ENCODE measurements at places on chromosomes 4 and X. TPM values are rescaled to one million over a fixed set of nuclear protein-coding genes. Genes with fewer than 3 reads are reported as not detected.

DNA sequence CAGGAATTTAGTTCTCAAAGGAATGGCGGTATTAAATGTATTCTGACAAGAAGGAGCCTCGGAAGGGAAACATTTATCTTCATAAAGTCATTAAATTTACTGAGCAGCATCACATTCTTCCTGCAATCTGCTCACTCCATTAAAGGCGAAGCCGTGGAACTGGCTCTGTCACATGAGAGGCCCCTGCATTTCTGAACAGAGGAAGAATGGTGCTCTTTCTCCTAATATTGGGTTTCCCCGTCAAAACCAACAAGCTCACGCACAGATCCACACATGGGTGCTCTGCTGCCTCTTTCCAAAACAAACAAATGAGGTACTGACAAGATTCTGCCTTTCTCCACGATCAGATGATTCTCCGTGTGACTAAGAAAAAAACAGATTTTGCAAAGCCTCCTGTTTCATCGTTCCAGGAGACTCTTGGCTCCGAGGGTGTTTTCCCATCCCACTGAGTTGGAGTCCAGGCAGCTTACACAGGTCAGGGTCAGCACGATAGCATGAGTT is 191.2 kb downstream of the IDS start:
- H3K4me3 ChIP-seq = no peak overlapping the region
- H3K27me3 ChIP-seq = no peaks in the 10 kb centered on the region
- H3K36me3 ChIP-seq = no peaks in the 10 kb centered on the region

DNA sequence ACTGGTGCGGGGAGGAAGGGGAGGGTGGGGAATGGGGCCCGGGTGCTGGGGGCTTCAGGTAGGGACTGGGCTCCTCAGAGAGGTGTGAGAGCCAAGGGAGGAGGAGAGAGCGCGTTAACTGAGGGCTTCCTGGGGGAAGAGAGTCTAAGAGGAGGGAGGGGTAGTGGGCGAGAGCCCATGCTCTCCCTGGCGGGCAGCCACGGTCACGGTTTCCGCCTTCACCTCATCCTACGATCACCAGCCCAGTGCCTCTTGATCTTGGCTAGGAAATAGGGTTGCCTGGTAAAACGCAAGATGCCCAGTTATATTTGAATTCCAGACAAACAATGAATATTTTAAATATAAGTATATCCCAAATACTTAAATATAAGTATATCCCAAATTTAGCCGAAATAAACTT is 60.8 kb upstream of the GRPEL1 start:
- no peaks in the 10 kb centered on the region for H3K27me3 ChIP-seq
- DNase-seq = no peak
- H3K4me3 ChIP-seq = no peak overlapping the region

GRCh38 chrX:110125446-110126162 is 122.7 kb downstream of the TMEM164 start:
- no peaks in the 10 kb centered on the region for H3K27me3 ChIP-seq
- no peak for DNase-seq
- H3K36me3 ChIP-seq = no peaks in the 10 kb centered on the region
- no peak overlapping the region for H3K4me3 ChIP-seq
- no peak overlapping the region for H3K27ac ChIP-seq
- H3K4me1 ChIP-seq = no peaks in the 10 kb centered on the region

GRCh38 chrX:1386338-1387127 is 5.4 kb downstream of the SLC25A6 start:
- no peak overlapping the region for H3K27ac ChIP-seq
- no peak overlapping the region for H3K4me3 ChIP-seq
- H3K4me1 ChIP-seq = peaks cover 26% of the 10 kb centered on the region
- no peak for DNase-seq

SLC4A4 gene
- 3.0 TPM for total RNA-seq

GC gene
- 2,843 TPM for total RNA-seq

DNA sequence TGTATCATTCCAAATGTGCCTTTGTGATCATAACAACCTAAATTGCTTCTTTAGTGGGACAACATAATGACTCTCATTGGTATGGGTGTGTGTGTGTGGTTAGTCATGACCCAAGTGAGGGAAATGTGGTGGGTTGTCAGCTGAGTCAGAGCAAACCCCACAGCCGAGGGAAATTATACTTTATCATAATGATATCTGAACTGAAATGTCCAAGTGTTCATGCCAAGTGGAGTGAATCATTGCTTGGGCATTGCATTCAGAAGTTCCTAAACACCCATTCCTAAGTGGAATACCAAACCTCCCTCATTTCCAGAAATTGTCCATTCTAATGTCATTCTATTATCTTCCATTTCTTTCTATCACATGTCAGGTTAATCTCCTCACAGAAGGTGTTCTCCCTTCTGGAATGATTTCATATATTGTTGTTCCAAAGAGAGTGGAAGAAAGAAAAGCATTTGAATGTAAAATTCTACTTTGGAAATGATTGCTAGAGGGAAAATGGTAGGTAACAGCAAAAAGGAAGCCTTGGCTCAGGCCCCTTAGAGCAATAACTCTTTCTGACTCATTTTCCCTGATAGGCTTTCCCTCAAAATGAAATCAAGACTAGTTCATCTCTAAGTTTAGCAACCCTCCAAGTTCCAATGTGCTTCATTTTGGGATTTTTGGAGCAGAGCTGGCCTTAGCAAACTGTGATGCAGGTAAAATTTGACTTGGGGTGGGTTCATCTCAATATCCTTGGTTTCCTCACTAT is 230.7 kb upstream of the KCNIP4 start:
- H3K4me1 ChIP-seq = no peaks in the 10 kb centered on the region
- no peaks in the 10 kb centered on the region for H3K36me3 ChIP-seq
- H3K4me3 ChIP-seq = no peak overlapping the region

- peak overlapping the region; percentile 27 for H3K4me3 ChIP-seq
- peak overlapping the region; percentile 63 for H3K27ac ChIP-seq
- H3K27me3 ChIP-seq = peaks cover 3% of the 10 kb centered on the region
- H3K36me3 ChIP-seq = no peaks in the 10 kb centered on the region
Measured at GRCh38 chr4:173538148-173538908, 8.3 kb upstream of the HAND2 start.

- no peak for DNase-seq
- H3K4me3 ChIP-seq = no peak overlapping the region
- H3K4me1 ChIP-seq = no peaks in the 10 kb centered on the region
- H3K27ac ChIP-seq = no peak overlapping the region
- no peaks in the 10 kb centered on the region for H3K36me3 ChIP-seq
- no peaks in the 10 kb centered on the region for H3K27me3 ChIP-seq
Measured at GRCh38 chr4:84051639-84052038, 447.5 kb downstream of the NKX6-1 start.

GRCh38 chr4:79653871-79654270 is 245.8 kb upstream of the GK2 start:
- no peak overlapping the region for H3K4me3 ChIP-seq
- DNase-seq = no peak
- H3K36me3 ChIP-seq = no peaks in the 10 kb centered on the region
- no peak overlapping the region for H3K27ac ChIP-seq
- no peaks in the 10 kb centered on the region for H3K4me1 ChIP-seq

DNA sequence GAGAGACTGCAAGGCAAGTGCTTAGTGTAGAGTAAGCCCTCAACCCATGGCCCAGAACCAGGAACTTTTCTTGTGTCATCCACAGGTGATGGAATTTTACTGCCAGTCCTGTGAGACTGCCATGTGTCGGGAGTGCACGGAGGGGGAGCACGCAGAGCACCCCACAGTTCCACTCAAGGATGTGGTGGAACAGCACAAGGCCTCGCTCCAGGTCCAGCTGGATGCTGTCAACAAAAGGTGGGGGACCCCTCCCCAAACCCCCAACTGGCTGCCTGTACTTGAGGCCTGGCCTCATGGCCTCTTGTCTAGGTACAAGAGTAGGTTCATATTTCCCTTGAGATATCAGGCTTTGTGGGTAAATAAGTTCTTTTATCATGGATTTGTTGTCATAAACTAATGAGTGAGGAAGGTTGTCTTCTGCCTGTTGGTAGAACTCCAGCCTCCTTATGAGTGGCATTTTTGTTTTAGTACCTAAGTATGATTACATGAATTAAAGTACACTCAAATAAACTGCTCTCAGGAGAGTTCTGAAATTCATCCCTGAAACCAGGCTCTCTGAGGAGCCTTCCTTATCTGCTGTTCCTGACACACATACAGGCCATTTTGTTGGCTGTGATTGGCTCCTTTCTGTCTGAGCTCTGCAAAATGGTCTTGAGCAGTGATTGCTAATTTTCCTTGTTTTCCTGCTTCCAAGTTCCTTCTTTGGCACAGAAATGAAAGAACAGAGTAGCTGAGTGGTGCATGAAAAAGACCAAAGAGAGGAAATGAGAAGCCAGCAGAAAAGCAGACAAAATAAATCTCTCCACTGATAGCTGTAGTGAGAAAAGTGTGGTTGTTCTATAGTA is 51.4 kb upstream of the MND1 start:
- no peak for DNase-seq
- H3K27me3 ChIP-seq = no peaks in the 10 kb centered on the region
- H3K36me3 ChIP-seq = peaks cover 18% of the 10 kb centered on the region
- no peak overlapping the region for H3K4me3 ChIP-seq
- no peaks in the 10 kb centered on the region for H3K4me1 ChIP-seq

DNA sequence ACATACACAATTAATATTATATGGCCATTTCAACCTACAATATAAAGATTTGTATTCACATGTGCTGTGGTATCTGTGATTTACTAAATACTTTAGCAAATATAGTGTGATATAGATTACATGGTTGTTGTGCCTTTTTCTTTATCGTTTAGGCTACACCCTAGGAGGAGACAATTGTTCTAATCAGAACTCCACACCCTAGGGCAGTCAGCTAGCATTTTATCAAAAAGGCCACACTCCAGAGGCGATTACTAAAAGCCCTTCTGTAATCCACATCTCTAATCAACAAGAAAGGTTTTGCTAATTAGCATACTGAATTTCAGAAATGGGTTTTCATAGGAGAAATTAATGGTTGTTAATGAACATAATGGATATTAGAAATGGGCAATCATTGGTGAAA is 319.5 kb upstream of the NOCT start:
- H3K4me1 ChIP-seq = no peaks in the 10 kb centered on the region
- no peak overlapping the region for H3K27ac ChIP-seq
- H3K4me3 ChIP-seq = no peak overlapping the region
- no peaks in the 10 kb centered on the region for H3K27me3 ChIP-seq
- H3K36me3 ChIP-seq = no peaks in the 10 kb centered on the region

DNA sequence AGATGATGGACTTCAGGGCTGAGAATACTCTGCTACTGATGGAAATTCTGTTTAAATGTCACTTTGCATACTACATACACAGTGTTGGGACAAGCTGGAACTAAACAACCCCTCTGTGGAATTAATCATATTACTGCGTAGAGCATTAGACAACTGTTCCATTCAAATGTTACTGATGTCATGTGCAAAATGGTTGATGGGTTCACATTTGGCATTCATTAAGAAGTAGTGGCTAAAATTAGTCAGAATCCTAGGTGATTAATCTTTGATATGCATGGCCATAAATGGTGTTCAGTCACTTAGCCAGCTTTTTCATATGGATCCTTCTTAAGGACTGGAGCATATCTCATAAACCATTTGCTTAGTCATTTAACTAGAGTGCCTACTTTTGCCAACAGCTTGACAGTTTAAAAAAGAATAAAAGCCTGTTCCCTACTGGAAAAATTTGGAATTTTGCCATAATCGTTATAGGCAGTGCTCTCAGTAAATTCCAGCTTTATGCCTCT is 105.2 kb downstream of the RNF150 start:
- H3K27me3 ChIP-seq = no peaks in the 10 kb centered on the region
- no peaks in the 10 kb centered on the region for H3K36me3 ChIP-seq
- H3K4me1 ChIP-seq = no peaks in the 10 kb centered on the region
- no peak overlapping the region for H3K4me3 ChIP-seq
- H3K27ac ChIP-seq = no peak overlapping the region

F8 gene
- 8.0 TPM for total RNA-seq

XAGE2 gene
- not detected for total RNA-seq

DNA sequence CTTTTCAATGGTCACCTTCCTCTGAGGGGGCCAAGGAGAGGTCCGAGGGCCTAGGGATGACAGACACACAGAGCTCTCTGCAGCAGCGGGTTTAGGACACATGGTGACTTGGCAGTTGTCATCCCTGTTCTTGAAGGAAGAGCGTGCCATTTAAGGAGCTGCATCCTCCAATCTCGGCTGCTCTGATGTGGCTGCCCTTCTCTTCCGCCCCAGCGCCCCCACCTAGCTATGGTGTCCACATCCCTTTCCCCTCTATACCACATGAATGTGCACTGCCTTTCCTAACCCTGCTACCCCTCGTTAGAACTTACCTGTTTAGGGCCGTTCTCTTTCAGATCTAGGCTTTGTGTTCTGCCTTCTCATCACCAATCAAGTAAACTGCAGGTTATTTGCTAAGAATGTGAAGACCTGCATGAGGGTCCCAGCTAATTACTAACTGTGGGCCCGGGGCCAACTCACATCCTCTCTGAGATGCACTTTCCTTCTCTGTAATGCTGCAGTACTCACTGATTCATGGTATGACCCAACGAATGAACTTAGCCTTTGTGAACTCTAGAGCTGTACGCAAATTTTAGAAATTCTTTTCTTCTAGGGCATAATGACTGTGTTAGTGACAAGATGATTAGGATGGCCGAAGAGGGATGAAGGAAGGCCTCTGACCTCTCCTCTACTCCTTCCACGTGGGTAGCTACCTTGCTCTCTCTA is 38.2 kb downstream of the CHST7 start:
- no peak for DNase-seq
- no peaks in the 10 kb centered on the region for H3K36me3 ChIP-seq
- H3K27ac ChIP-seq = no peak overlapping the region
- no peak overlapping the region for H3K4me3 ChIP-seq
- H3K27me3 ChIP-seq = no peaks in the 10 kb centered on the region

ZNF157 gene
- 0.05 TPM for total RNA-seq

GRCh38 chr4:98720871-98721480 is 62.6 kb upstream of the TSPAN5 start:
- no peak overlapping the region for H3K27ac ChIP-seq
- DNase-seq = no peak
- H3K36me3 ChIP-seq = no peaks in the 10 kb centered on the region
- H3K4me3 ChIP-seq = no peak overlapping the region
- H3K27me3 ChIP-seq = no peaks in the 10 kb centered on the region

DCX gene
- total RNA-seq = not detected

GRCh38 chrX:16588266-16588665 is 61.7 kb upstream of the S100G start:
- no peak overlapping the region for H3K27ac ChIP-seq
- DNase-seq = no peak
- H3K4me3 ChIP-seq = no peak overlapping the region
- H3K36me3 ChIP-seq = no peaks in the 10 kb centered on the region
- H3K27me3 ChIP-seq = no peaks in the 10 kb centered on the region

DNA sequence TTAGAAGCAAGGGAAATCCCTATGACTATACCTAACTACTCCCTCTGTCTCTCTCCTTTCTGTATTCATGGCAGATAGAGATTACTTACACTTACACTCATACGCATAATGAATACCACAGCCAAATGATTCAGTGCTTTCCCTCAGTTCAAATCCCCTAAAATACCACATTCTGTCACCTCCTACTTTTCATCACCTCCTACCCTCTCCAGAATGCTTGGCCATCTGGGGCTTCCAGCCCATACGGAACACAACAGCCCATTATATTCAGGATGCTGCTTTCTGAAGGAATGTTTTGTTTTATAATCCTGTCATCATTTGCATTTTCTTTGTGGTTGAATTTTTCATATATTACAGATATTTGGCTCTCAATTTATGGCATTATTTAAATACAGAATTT is 361.6 kb downstream of the GRIA2 start:
- H3K4me1 ChIP-seq = no peaks in the 10 kb centered on the region
- H3K36me3 ChIP-seq = no peaks in the 10 kb centered on the region
- DNase-seq = no peak
- H3K27me3 ChIP-seq = no peaks in the 10 kb centered on the region

ASMT gene
- not detected for total RNA-seq

AFM gene
- total RNA-seq = 274 TPM

GRCh38 chr4:44002368-44002767 is 446.2 kb downstream of the KCTD8 start:
- DNase-seq = no peak
- H3K27me3 ChIP-seq = no peaks in the 10 kb centered on the region
- no peak overlapping the region for H3K27ac ChIP-seq
- H3K4me3 ChIP-seq = no peak overlapping the region
- H3K36me3 ChIP-seq = no peaks in the 10 kb centered on the region
- no peaks in the 10 kb centered on the region for H3K4me1 ChIP-seq
